ENCODE measurements at places on chromosomes 3 and 15.

DNA sequence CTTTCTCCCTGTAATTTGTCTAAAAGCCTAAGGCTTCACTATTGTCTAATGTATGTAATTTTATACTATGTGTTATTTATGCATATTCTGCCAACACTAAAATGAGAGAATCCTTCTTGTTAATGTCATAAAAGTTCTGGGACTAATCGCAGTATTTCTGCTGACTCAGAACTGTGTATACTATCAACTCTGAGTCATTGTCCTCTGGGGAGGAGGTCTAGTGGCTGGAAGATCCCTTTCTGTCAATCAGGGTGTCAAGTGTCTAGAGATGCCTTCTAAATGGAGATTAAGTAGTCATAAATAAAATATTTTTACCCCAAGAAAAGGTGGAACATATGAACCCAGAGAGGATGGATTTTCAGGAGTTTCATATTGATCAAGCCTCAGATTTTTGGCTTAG, 473.4 kb downstream of the AGBL1 start:
- DNase-seq, result no peak

DNA sequence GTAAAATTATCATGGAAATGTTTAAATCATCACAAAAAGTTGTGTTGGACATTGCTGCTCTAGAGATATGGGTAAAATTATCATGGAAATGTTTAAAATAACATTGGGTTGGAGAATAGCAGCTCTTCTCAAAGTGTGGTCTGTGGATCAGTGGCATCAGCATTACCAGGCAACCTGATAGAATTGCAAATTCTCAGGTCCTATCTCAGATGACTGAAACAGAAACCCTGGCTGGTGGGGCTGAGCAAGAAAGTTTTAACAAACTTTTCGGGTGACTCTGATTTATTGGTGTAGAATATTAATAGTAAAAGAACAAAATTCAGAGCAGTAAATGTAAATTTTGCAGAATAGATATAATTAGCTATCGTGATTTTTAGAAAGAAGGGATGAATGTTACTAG, 28.9 kb downstream of the NXPE3 start:
- DNase-seq, result no peak

DNA sequence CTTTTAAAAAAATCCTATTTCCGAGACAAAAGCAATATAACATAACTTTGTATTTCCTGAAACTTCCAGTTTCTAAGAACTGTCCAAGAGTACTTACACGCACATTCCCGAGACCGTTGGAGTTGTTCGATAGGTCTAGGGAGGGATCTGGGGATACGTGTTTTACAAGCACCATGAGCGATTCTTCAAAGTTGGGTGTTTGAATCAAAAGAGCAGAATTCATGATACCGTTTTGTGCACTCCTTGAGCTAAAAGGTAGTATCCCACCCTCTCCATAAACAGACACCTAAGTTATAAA, 700 bp upstream of the EDEM1 start:
- DNase-seq, result no peak

GRCh38 chr15:60858511-60859070, 370.5 kb downstream of the RORA start:
- DNase-seq, result no peak

GRCh38 chr3:11482021-11482420, 161.7 kb downstream of the VGLL4 start:
- DNase-seq, result no peak

GRCh38 chr15:39472621-39473297, 108.1 kb upstream of the THBS1 start:
- no peak for DNase-seq

- DNase-seq, result peak; percentile 2
These were observed 188.4 kb downstream of the CPNE4 start for GRCh38 chr3:131846296-131846924.
